ENCODE measurements at places on chromosomes 12 and 14.
A peak's percentile ranks its signal among the peaks of the same experiment; 100 is the strongest.

DNA sequence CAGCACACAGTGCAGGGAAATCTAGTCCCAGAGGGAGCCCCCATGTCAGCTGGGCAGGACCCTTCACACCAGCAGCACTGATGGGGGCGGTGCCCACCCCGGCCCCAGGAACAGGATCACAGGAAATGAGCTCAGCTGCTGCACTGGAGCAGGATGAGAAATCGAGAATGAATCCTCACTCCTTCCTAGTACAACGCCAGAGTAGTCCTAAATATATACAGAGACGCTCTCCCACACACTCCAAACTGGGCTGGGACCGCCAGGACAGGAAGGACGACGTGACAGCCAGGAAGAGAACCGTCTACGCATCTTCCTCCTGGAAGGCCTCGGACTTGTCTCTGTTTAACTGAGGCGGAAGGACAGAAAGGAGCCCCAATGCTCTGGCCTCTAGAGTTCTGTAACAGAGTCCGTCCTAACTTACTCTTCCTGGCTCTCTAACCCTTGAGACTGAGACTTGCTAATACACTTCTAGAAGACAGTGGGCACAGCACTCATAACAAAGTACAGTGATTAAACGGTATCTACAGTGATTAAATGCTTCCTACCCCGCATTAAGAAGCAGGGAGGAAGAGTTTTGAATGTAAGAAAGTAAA, 33.4 kb downstream of the CDC42BPB start:
- no peak for DNase-seq

- no peak for DNase-seq
Observed at GRCh38 chr12:13075118-13075480, 28.4 kb downstream of the GSG1 start.

GRCh38 chr14:104724407-104724980, 465 bp downstream of the ADSS1 start:
- DNase-seq: no peak

DNA sequence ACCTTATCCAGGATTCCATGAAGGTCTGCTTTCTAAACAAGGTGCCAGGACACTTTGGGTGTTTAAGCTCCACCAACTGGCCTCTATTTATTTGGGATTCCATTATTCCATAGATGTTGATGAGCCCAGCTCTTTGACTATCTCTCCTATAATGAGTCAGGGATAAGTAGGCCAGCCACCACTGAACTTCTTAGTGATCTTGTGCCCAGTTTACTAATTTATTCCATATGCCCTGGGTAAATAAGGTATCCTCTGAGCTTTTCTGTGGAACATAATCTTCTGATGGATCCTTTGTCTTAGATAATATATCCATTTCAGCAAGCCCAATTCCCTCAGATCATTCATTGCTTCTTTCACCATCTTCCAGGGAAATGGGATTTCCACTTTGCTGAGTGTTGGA, 535.0 kb downstream of the FOXG1 start:
- no peak for DNase-seq

DNA sequence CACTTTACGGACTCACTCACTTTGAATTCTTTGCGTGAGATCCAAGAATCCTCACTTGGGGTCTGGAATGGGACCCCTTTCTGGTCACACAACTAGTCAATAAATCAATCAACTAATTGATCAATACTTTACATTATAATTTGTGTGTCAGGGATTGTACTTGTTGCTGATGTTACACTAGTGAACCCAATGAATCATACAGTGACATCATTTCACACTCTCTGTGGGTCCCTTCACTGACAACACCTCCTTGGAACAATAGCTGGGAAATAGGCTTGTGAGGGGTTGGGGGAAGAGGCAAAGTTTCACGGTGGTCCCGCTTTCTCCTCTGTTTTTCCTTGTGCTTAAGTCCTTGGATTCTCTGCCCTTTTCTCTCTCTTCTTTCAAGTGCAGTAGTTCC, 35.0 kb downstream of the TPH2 start:
- no peak for DNase-seq

DNA sequence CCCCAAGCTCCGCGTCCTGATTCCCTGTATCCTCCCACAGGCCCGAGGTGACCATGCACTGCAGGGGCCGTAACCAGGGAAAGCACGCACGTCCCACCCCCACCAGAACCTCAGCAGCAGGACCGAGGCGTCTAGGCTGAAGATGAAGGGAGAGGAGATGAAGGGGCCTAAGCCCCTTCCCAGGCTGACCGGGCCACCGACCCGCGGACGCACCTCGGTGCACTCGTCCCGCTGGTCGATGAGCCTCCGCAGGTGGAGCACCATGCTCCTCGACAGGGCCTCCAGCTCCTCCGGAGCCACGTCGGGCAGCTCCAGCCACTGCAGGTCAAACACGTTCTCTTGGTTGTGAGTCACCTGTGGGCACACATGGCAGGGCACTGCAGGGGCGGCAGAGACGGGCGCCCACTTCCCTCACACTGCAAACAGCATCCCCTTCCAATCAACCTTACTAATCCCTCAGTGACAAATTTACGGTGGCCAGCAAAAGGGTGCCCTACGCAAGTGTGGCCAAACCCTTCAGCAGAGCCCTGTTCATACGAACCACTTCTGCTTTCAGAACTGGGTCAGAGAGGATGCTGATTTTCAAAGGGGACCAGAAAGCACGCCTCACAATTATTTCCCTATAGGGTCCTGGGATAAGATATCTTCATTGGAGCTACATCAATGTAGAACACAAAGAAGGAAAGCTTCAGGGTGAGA, 77.8 kb downstream of the CCDC88C start:
- DNase-seq: no peak

DNA sequence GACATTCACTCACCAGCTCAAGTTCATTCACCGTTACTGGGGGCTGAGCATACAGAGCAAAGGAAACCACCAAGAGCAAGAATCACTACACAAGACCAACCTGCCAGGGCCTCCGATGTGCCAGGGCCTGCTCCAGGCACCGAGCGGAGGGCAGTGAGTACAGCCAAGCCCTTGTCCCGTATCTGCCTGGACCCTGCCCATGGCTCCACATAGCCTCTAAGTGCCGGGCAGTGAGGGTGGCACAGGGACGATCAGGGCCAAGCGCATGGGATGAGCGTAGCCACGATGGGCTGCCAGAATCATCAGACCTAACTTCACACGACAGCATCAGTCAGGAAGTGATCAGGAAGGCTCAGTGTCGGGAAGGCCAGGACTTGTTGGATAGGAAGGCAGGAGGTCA, 199.6 kb downstream of the BCL11B start:
- DNase-seq: no peak

- DNase-seq: no peak
Observed at GRCh38 chr12:119447126-119447525, 112.6 kb downstream of the CCDC60 start.

- DNase-seq: no peak
Observed at GRCh38 chr12:116551952-116552772, 7.0 kb upstream of the MAP1LC3B2 start.

GRCh38 chr12:131129839-131130238, 176.1 kb downstream of the ADGRD1 start:
- no peak for DNase-seq

GRCh38 chr14:104797115-104798044, 1.8 kb upstream of the AKT1 start:
- DNase-seq: no peak

GRCh38 chr14:103247169-103247606, 86.8 kb upstream of the EIF5 start:
- DNase-seq: no peak

GRCh38 chr14:91207008-91207407, 37.5 kb downstream of the GPR68 start:
- no peak for DNase-seq

GRCh38 chr12:49160399-49160798, 28.5 kb downstream of the TUBA1A start:
- no peak for DNase-seq

DNA sequence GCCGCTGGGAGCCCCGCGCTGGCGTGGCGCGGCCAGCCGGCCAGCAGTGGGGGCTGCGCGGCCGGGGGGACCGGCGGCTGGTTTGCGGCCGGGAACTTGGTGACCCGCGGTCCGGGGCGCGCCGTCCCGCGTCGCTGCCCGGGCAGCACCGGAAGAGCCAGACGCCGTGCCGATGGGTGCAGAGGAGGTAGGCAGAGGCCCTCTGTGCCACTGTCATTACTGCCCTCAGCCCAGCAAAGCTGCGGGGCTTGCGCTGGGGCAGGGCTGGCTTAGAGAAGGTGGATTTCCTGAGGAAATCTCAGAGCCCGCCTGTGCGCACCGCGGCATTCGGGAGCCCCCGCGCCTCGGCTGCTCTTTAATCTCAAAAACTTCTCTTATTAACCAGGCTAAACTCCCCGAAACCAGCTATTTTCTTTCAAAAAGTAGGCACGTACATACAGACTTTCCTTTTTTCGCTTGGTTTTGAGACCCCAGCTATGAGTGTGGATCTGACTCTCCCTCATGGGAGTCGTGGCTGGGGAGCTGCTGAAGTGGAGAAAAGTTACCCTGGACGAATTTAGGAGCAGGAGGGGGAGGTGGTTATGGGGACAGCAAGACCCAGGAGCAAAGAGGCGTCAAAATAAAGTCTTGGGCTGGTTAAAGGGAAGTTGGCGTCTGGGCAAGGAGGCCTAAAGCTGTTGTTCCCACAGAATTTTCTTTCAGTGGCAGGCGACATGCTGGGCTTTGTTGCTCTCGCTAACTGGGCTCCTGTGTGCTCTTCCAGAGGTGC, 802 bp downstream of the SUSD6 start:
- peak; percentile 42 for DNase-seq

DNA sequence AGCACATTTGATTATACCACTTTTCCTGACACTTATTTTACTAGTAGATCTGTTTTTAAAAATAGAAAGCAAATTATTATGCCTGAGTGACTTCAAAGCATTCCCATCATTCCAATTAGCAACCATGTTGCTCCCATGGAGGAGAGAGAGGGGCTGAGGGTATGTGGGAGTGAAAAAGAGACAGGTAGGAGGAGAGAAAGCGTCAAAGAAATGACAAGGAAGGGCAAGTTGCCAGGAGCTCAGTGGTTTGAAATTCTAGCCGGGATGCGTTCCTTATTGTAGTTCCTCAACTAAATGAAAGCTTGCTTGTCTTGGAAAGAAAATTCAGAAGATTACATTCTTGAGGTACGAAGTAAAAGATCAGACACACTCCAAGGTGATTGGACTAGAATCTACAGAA, 92.4 kb upstream of the PKP2 start:
- no peak for DNase-seq

- DNase-seq: peak; percentile 35
Observed at GRCh38 chr14:94423453-94424056, 29.0 kb downstream of the SERPINA11 start.

GRCh38 chr14:77763316-77763715, 2.4 kb upstream of the SNW1 start:
- DNase-seq: no peak

DNA sequence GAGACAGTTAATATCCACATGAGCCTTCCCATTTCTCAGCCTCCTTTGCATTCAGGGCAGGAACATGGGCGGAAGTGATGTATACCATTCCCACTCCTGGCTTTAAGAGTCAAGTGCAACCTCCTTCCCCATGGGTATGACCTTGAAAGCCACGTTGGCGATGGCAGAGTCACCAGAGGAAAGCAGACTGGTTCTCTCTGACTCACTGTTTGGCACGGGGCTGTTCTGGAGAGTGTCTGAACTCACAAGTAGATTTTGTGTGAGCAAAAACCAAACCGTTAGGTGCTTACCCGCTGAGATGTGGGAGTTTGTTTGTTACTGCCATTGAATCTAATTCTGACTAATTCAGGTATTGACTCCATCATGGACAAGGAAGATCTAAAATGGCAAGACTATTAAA, 36.7 kb upstream of the PZP start:
- DNase-seq: no peak

DNA sequence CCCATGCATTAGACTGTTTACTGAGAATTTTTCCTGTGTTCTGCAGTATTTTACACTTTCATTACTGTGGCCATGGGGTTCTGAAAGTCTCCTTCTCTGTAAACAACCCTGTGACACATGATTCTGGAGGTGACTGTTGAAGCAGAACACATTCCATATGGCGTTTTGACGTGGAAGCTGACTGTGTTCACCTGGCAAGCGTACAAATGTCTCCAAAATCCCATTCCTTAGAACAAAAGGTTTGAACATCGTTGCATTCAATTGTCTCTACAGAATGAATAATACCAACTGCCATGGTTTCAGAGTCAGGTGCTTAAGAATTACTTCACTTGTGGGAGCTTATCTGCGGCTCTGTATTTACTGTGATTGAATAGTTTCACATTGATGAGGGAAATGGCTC, 485.6 kb upstream of the TMEM132C start:
- DNase-seq: no peak

GRCh38 chr12:130924966-130925665, 28.6 kb upstream of the ADGRD1 start:
- no peak for DNase-seq

DNA sequence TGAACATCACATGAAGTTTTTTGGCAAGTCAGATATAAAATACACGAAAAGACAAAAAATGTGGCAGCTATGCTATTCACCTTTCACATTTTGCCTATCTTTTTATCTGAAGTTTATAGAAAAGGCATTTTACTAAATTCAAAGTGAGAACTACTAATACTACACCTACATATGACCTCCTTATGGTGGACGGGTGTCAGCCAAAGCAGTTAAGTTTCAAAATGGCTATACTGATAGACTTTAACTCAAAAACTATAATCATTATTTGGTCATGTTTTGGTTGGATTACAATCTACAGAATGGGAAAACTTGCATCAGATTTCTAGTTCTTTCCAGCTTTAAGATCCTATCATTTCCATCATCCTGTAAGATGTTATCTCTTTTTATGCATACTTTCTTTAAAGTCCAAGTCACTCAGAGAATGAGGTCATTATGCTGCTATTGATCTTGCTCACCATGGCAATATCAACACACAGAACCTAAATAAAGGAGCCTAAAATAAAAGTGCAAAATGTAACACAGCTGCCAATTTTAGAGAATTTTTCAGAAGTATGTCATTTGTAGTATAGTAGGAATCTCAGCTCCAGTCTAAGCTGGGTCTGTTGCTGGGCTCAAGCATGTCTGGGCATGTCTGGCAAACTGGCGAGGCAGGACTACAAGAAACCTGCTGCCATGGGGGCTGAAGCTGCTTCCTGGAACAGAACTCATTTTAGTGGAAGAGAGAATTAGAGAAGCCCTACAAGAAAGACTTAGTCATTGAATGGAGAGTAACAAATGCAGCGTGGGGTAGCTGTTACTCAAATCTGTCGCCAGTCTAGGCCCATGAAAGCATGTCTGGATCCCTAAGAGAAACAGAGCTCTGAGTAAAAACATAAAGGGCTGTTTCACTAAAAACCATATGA, 7.6 kb upstream of the AEBP2 start:
- DNase-seq: peak; percentile 10

DNA sequence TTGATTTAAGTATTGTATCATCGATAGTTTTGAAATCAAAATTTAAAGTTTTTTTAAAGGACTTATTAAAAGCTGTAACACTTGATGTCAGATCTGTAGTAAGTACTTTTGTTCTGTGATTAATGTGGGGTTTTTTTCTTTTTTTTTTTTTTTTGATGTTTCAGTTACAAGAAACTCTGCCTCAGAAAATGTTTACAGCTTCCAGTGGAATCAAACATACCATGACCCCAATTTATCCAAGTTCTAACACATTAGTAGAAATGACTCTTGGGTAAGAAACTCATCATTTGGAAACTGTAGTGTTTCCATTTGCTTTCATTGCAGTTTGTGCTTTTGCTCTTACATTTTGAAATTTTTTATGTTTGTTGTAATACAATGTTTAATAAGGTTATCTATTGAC, 45.6 kb downstream of the TBK1 start:
- DNase-seq: no peak

Data from T-helper 2 cell (primary cell).